Sciatic nerve (tissue), 2 donors: ENCODE measurements at places on chromosomes 11 and 22. TPM values are rescaled to one million over a fixed set of nuclear protein-coding genes. Genes with fewer than 3 reads are reported as not detected.
A peak's percentile ranks its signal among the peaks of the same experiment; 100 is the strongest.

Gene KREMEN1
- total RNA-seq: 21.5 TPM

Gene NXPE1
- not detected for total RNA-seq

Gene PTPN5
- 3.2 TPM for total RNA-seq

Gene SHANK2
- 3.7 TPM for total RNA-seq

Gene OR10D3
- not detected for total RNA-seq

Gene SLC15A3
- total RNA-seq: 49.4 TPM

Gene PNPLA3
- total RNA-seq: 7.8 TPM

Gene HEPN1
- not detected for total RNA-seq

Gene ANKK1
- 0.98 TPM for total RNA-seq

Gene DBX1
- total RNA-seq: not detected

Gene RAB39A
- 2.3 TPM for total RNA-seq

Gene KIF18A
- 0.89 TPM for total RNA-seq

Gene MPZL2
- 49.6 TPM for total RNA-seq

GRCh38 chr22:48893288-48894063 lies 934.2 kb downstream of the BRD1 start:
- DNase-seq: no peak

DNA sequence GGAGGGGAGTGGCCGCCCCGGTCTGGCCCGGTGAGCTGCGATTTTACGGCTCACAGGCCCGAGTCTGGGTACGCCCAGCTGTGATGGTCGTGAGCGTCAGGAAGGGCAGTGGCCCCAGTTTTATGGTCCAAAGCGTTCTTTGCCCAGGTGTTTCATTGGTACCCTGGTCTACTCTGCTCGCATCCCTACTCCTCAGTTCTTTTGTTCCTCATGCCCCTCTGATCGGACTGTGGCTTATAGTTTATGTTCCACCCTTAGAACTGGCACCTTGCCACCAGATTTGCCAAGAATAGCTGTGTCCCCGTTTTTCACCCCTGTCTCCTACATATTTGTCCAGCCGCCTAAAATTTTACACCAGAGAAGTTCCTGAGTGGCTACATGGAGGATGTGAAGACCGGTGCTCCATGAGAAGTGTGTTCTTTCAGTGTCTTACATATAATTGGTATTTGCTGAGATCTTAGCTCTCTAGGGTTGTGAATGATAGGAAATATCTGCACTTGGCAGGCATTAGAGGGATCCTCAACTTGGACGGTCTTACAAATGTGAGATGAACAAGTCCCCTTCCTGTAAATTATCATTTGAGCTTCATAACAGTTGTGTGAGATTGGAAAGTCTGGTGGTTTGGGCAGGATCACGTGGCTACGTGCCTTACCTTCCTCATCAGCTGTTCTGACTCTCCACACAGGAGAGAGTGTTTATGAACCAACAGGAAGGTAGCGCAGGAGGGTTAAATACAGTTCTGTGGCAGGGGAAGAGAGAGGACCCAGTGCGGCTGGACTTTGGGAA lies 1.1 kb downstream of the PANX1 start:
- no peak for DNase-seq

DNA sequence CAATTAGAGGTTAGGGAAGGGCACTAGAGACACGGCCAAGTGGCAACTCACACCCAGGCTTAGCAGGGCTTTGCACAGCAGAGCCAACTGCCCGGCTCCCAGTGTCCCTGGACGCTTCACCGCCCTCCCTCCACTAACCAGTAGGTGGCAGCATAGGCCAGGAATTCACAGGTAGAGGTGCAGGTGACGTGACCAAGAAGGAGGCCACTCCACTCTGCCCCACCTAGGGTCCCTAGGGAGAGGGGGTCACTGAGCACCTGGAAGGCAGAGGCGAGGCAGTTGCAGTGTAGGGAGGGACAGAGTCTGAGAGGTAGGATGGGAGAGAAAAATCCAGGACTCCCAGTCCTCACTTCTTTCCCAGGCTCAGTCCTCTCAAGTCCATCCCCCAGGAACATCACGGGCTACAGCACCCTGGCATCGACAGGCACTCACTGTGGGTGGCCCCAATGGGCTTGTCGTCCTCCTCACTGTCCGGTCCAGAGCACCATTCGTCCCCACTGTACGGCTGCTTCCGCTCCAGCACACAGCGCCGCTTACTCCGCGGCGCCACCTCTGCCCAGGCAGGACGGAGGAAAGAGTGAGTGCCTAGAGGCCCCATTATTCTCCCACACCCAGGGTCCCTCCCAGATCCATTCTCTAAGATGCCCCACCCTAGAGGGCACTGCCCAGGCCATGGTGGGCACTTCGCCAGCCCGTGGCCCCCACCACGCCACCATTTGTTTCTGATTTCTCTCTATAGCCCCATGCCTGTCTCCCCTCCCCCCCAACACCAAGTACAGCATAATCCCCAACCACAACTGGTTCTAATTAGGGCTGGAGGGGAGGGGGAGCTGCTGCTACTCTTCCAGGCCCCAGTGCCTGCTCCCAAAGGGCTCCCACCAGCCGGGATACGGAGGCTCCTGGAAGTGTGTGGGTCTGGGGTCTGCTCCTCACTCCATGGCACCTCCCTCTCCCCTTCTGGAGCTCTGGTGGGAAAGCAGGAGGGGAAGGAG lies 18.4 kb downstream of the BCL9L start:
- DNase-seq: peak; percentile 91

DNA sequence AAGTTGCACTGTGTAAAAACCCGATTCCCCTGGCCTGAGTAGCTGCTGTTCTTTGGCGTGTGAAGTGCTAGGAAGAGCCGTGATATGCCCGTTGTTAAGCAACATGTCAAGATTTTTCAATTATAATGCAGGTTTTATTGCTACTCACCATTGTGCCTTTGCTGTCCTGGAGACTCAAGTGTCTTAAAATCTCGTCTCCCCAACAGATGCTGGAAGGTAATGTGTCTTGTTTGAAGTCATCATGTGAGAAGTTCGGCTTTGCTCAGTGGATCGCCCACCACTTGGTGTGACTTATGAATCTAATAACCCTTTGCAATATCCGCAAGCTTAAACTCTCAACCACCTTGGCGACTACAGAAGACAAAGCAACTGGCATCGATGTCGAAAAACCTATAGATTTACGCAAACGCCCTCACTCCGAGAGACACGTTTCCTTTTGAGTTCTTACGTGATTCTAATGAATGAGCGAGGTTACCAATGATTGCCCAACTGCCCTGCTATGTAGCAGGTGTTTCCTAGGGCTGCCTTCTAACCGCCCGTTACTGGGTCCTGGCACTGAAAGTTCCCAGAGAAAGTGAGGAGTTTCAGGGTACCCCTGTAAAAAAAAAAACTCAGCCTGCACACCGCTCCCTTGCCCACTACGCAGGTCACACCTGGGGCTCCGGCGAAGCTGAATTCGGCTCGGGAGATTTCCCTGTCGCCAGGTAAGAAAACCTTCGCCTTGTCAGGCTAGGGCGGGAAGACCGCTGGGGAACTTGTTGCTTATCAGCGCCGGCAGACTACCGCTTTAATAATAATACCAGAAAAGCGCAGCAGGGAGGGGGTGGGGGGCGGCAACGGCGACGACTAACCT lies 21.2 kb upstream of the BDNF start:
- no peak for DNase-seq

DNA sequence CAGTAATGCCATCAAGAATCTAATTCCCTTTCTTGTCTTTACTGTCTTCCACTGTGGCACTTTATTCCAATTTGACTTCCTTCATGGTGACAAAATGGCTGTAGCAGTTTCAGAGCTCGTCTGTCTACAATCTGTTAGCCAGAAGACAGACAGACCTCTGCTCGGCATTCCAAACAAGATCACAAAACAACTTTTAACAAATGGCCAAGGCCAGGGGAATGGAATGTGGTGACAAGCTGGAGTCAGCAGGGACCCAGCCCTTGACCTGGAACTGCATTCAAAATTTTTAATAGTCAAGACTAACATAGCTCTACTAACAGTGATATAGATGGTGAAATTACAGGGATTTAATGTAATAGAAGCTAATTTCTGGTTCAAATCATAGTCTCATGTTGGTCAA lies 637.2 kb downstream of the ETS1 start:
- no peak for DNase-seq

- no peak for DNase-seq
Measured at GRCh38 chr22:33240888-33241475, 182.8 kb upstream of the SYN3 start.

DNA sequence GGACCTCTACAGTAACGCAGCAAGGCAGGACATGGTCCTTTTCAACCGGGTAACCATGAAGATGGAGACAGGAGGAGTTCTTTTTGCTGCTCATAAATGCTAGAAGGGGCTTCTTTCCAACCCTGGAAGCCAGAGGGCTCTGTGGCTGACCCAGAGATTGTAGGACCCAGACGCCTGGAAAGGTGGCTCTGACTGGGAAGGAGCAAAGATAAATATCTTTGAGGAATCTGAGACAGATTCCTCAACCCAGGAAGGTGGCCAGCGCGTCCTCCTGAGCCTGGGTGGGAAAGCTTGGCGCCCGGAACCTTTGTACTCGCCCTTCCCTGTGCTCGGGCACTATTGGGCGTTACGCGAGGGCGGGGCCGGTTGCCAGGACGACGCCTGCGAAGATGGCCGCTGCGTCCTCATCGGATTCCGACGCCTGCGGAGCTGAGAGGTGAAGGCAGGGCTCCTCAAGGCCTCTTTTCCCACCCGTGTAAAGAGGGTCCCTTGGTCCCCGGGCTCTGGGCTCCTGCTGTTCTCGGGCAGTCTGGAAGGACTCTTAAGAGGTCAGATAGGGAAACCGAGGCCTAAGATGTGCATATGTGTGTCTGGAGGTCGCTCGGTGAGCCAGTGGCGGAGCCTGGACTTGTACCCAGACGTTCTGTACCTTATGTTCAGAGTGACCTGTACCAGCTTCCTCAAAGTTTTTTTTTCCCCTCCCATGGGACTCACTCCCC lies at the start of gene BBS1:
BBS1 (plus strand) TSS at position 365 of the 719 bp plus-strand sequence; CDS start at position 390, 25 bp downstream.
- DNase-seq: peak; percentile 94

- DNase-seq: no peak
Measured at GRCh38 chr11:12453243-12453642, 75.9 kb downstream of the PARVA start.

- DNase-seq: no peak
Measured at GRCh38 chr11:103358251-103358650, 249.0 kb downstream of the DYNC2H1 start.

DNA sequence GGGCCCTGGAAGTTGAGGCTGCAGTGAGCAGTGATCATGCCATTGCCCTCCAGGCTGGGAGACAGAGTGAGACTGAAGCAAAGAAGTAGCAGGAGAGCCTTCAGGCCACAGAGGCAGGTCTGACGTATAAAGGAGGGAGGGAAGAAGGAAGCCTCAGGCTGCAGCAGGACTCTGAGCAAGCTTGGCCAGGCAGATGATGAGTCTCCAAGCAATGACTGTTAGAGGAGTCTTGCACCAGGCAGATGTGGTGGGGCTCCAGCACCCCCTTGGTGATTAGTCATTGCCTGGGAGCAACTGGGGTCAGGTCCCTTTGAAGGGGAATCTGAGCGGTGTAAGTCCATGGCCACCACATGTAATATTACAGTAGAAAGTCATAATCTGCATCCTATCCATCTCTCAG lies 36.6 kb upstream of the NFAM1 start:
- no peak for DNase-seq

DNA sequence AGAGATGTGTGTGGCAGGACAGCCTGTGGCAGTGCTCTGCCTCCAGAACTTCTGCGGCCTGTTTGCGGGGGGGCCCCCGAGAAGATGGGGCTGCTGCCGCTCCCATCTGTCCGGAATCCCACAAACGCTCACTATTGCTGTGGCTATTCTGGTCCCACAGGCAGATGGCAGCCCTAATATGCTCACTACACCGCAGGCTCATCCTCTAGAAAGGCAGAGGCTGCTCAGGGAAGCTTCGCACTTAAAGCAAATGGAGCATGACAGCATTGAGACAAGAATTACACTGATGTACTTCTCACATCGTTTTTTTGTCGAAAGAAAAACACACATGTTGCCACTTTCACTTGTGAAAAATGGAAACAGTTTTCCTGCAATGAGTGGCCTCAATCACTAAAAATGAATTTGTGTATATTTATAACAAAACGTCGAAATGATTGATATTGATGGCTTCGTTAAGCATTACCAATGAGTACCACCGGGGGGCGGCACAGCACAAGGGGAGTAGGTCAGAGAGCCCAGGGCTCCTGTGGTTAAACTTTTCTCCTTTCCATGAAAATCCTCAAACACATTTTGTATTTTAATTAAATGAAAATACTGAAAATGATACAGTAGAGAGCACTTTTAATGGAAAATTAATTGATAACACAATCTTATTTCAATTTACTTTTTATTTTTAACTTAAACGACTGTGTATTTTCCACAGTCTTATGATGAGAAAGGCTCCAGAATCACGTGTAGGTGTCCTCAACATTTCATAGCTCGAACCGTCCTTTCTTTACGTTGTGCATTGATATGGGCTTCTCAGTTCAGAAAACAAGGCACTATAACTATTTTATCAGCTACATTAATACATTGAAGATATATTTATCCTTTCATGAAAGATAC lies 69.1 kb downstream of the CTTN start:
- peak; percentile 86 for DNase-seq

- DNase-seq: no peak
Measured at GRCh38 chr11:133386262-133386661, 146.0 kb downstream of the OPCML start.

GRCh38 chr22:26172389-26172990 lies 3.2 kb downstream of the SEZ6L start:
- DNase-seq: no peak

DNA sequence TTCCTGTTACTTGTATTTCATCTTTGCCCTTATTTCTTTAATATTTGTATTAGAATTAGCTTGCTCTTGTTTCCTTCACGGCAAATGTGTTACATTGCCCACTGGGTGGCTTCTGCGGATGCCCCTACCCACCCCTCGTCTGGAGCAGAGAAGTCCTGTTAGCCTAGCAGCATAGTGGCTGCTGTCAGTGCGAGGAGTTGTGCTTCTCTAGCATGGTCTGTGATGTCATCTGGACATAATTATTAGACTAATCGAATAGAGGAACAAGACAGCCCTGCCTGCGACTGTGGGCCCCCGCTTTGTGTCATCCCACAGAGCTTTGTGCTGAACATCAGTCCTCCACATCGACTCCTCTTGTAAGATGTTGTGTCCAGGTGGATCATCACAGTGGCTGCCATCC lies 74.5 kb downstream of the PPP6R3 start:
- no peak for DNase-seq

DNA sequence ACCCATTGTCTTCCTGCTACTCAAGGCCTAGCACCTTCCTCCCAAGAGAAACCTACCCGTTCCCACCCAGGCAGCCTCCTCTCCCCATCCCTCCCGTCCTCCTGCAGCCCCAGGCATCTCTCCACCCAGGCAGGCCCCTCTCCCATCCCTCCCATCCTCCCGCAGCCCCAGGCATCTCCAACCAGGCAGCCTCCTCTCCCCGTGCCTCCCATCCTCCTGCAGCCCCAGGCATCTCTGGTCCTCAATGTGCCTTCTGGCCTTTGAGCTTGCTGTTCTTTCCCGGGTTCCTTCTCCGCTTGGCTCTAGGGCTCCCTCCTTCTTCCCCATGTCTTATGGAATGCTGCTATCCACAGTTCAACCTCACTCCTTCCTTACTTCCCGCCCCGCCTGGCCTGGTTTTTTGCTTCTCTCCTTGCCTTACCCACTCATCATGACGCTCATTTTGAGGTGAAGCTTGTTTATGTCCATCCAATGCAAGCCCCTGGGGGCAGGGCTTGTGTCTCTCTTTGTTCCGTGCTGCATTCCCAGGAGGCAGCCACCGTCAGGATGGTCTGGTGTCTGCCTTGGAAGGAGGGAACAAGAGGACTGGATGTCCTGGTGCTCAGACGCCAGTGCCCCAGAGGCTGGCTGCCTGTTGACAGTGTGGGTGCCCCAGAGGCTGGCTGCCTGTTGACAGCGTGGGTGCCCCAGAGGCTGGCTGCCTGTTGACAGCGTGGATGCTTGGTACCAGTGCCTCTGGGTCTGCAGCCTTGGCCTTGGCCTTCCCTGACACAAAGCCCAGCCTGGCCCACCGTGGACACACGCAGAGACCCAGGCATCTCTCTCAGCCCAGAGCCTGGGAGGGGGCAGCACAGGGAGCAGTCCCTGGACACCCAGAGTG lies 815.7 kb downstream of the BRD1 start:
- DNase-seq: peak; percentile 51
